ENCODE measurements at places on chromosomes 2 and 18.

DNA sequence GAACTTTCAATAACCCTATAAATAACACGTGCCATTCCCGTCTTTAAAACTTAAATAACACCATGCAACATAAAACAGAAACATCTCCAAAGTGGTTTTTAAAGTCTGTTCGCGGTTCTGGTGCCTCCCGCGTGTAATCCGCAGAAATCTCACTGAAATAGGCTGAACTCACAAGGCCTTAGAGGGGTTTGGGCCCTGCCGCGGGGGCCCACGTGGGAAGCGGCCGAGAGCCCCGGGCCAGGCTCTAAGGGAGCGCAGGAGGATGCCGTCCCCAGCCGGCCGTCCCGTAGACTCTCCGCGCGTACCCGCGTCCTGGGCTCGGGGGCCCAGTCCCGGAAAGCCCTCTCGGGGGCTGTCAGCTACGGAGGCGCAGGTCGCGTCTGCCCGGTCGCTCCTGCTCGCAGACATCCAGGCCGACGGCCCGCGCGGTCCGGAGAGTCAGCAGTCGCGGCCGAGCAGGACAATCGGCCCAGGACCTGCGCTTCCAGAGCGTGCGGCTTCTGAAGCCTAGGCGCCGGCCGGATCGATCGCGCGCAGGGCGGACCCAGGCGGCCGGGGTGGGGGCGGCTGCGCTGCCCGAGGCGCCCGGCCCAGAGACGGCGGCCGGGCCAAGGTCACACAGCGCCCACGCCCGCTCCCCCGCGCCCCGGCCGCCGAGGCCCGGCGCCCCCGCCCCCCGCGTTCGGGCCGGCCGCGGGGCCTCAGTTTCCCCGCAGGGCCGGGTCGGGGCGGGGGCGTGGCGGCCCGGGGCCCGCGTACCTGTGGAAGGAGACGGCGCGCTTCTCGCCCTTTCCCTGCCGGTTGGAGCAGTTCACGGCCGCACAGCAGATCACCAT, 558 bp downstream of the THAP4 start:
- no peak for DNase-seq

GRCh38 chr2:169362894-169363559, 693 bp upstream of the LRP2 start:
- DNase-seq, result no peak

- DNase-seq, result peak; percentile 94
Observed at GRCh38 chr2:195579776-195580555, 77.1 kb upstream of the SLC39A10 start.

GRCh38 chr18:5284808-5285207, 10.7 kb downstream of the ZBTB14 start:
- DNase-seq, result no peak

DNA sequence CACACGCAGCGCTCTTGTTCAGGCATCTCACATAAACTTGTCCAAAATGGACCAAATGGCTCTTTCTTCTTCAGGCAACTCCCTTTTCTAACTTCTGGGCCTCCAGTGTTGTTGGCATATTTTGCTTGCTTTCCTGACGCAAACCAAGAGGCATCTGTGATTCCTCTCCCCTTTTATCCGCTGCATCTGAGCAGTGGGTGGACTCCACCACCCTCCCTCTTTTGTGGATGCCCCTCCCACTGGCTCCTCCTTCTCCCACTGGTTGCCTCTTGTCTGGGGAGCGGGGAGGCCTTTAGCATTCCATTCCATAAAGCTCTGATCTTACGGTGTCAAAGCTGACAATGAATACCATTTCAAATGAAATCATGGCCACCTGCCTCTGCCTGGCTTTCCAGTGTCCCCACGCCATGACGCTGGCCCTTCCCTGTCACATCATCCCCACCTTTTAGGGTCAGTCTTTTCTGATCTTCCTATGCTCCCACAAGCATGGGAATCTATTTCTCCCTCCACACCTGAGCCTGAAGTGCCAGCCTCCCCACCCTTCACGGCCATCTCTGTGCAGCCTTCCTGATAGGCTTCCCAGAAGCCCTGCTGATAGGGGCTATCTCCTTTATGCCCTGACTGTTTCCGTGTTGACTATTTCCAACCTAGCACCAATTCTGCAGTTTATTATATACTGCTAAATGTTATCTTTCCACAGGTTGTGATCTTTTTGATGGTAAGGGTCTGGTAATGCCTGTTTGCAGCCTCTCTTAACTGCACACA, 51.5 kb downstream of the RPL37A start:
- no peak for DNase-seq

- DNase-seq, result peak; percentile 94
Observed at GRCh38 chr2:71882949-71883472, 264.7 kb downstream of the CYP26B1 start.

DNA sequence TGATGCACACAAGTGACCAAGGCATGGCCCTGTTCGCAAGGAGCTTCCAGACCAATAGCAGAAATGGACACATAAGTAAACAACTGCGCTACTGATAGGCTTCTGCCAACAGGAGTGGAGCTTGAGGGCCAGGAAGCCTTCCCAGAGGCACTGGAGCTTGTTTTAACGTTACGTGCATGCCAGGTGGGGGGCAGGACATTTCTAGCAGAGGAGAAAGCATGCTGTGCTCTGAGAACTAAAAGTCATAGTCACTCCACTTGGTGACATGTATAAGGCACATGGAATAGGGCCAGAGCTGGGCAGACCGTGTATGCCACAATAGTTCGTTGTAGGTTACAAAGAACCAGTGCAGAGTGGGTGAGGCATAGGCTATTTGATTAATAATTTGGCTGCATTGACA, 184.2 kb downstream of the NEDD4L start:
- DNase-seq, result no peak

DNA sequence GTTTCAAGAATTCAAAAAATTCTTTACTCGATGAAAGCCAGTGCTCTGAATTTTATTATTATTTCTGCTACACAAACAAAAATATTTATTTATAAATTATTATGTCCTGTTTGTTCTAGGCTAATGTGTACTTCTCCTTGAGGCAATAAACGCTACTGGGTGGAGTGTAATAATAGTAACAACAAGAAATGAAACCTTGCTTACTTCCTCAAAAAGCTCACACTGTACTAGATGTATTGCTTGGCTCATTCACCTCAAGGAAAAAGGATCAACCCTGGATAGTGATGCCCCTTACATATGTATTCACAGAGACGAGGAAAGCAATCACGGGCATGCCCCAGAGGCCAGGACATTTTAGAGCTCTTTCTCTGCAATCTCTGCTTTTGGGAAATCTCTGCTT, 685.6 kb upstream of the NXPH2 start:
- peak; percentile 90 for DNase-seq

DNA sequence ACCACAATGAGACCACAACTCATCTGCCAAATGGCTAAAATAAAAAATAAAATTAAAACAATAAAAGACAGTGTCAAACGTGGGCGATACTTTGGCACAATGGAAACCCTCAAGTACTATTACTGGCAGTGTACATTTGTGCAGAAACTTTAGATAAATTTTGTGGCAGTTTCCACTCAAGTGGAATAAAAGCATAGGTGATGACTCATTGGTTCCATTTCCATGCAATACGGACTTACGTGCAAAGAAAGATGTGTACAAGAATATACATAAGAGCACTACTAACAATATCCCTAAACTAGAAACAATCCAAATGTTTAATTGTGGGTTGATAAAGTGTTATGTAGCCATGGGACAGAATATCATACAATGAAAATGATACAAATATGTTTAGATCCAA, 259.0 kb upstream of the HNMT start:
- DNase-seq, result peak; percentile 25

DNA sequence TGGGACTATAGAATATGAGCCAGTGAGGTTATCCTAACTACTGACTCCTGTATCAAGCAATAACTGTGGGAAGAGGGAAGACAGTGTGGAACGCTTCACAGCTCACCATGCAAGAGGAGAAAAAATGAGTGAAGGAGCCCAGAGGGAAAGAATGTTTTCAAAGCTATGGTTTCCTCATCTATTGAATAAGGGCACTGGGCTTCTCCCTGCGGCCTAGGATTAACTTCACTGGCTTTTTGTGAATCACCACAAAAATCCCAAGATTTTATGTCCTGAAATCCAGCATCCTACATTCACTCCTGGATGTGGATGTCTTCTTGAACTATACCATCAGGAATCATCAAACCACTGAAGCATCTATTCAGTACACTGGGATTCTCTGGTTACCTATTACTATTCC, 44.5 kb upstream of the SP5 start:
- no peak for DNase-seq

GRCh38 chr2:144666032-144666431, 146.1 kb upstream of the ZEB2 start:
- peak; percentile 33 for DNase-seq

- DNase-seq, result no peak
Observed at GRCh38 chr2:63851691-63852311, 10.1 kb downstream of the UGP2 start.

GRCh38 chr2:23524261-23524706, 139.3 kb downstream of the KLHL29 start:
- DNase-seq, result no peak

DNA sequence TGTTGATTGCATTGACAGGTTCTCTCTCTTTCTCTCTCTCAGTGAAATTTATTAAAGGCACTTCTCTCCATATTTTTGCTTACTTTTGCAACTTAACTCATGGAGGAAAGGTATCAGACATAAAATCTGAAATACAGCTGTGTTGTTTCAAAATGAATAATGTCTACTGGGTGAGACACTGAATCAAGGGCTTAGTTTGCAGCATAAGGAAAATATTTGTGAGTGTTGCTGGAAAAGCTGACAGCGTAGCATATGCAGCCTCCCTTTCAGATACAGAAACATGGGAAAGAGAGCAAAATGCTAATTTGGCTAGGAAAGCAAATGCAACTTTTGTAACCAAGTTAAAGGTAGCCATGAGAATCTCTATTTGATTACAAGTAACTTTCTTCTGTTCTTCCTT, 81.5 kb upstream of the COL3A1 start:
- DNase-seq, result no peak

DNA sequence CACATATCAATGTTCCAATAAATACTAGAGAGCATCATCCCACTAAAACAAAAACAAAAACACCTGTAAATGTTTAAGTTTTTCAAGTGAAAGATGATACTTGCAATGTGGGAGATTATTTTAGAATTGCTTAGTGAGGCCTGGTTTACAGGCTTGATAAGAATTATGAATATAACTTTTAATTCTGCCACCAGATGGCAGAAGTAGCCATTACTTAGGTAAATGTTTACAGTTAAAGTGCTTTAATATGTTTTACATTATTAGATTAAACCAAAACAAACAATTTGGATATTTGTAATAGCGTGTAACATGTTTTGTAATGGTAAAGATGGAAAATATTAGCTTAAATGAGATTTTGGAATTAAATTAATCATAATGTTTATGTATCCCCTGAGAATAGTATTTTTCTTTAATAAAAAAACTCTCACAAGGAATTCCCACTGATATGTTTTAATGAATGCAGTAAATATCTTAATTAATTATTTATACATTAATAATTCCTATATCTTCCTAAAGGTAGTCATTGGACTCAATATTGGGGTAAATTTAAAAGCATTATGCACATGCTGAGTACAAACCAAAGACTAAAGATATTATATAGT, 522.0 kb downstream of the SPAG16 start:
- peak; percentile 3 for DNase-seq

DNA sequence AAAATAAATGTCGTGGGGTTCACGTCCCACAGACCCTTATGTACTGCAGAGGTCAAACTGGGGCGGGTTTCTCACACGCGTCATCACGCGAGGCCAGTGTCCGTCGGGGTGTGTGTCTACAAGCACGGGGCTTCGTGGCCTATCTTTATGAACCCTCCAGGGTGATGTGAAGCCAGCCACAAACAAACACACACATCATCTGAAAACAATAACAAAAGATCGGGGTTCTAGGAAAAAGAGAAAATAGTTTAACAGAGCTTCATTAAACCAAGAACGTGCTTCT, 23.3 kb downstream of the LDLRAD4 start:
- DNase-seq, result no peak

Data from MV-4-11 (cell line).